Left colon (tissue), 2 donors: ENCODE measurements at places on chromosomes 6 and 20. TPM values are rescaled to one million over a fixed set of nuclear protein-coding genes. Genes with fewer than 3 reads are reported as not detected.

GPSM3 gene
- 11.1 TPM for total RNA-seq

XKR7 gene
- 0.06 TPM for total RNA-seq

SLC12A5 gene
- total RNA-seq, result not detected

SLC44A4 gene
- 988 TPM for total RNA-seq

TSPYL1 gene
- total RNA-seq, result 70.1 TPM

OLIG3 gene
- not detected for total RNA-seq

STMND1 gene
- total RNA-seq, result 0.92 TPM

MEP1A gene
- total RNA-seq, result 412 TPM

PAX1 gene
- total RNA-seq, result not detected

RALGAPA2 gene
- 80.0 TPM for total RNA-seq
